Naive B cell (primary cell): ENCODE measurements at places on chromosomes 16 and 17.
A peak's percentile ranks its signal among the peaks of the same experiment; 100 is the strongest.

DNA sequence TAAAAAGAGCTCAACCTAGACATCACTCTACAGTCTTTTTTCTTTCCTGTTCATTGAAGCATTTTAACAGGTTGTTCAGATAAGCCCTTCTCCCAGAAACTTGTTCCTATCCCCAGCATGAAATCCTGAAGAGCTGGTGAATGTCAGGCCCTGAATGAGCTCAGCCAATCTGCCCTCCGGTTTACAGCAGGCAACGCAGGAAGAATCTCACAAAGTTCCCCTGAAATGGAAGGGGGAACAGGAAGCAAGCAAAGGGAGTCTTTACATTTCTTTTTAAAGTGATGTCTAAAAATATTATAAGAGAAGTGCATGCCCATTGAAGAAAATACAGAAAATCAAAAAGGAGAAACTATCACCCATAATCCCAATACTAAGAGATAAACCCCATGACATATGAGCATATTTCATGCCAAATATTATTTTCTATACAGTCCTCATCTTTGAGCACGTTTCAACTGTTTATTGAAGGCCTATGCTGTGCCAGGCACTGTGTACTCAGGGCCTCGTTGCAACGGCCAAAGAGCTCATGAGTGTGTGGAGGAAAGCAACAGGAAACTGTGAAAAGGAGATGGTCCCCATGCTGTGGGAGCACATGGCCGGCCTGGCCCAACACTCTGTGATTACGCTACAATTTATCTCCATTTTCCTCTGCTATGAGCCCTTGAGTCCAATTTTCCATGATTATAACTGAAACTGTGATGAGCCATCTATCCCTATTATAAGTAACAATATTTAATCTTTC, 5.7 kb downstream of the TK2 start:
- DNase-seq: no peak

DNA sequence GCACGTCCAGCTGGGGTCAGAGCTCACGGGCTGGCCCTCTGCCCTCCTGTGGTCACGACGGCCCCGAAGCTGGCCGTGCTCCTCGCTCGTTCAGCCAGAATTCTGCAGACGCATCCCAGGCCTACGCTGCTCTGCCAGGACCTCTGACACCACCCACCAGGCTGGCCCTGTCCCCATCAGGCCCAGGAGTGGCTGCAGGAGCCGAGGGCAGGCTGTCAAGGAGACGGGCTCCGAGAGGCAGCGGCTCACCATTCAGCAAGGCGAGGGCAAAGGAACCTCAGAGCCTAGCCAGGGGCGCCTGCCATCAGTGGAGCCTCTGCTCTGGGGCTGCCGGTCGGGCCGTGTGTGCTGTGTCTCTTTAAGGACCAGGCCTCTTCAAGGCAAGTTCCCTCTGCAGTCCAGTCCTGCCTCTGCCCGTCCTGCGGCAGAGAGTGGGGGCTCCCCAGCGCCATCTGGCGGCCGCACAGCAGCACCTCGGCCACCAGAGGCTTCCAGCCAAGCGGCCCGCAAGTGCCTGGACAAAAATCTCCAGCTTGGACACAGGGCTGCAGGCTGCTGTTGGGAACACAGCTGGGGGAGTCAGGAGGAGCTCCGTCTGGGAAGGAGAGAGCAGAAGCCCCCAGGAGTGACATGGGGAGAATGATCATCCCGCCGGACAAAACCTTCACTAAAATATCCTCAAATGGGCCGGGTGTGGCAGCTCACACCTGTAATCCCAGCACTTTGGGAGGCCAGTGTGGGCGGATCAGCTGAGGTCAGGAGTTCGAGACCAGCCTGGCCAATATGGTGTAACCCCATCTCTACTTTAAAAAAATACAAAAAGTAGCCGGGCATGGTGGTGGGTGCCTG, 7.4 kb upstream of the ABR start:
- peak; percentile 71 for DNase-seq

DNA sequence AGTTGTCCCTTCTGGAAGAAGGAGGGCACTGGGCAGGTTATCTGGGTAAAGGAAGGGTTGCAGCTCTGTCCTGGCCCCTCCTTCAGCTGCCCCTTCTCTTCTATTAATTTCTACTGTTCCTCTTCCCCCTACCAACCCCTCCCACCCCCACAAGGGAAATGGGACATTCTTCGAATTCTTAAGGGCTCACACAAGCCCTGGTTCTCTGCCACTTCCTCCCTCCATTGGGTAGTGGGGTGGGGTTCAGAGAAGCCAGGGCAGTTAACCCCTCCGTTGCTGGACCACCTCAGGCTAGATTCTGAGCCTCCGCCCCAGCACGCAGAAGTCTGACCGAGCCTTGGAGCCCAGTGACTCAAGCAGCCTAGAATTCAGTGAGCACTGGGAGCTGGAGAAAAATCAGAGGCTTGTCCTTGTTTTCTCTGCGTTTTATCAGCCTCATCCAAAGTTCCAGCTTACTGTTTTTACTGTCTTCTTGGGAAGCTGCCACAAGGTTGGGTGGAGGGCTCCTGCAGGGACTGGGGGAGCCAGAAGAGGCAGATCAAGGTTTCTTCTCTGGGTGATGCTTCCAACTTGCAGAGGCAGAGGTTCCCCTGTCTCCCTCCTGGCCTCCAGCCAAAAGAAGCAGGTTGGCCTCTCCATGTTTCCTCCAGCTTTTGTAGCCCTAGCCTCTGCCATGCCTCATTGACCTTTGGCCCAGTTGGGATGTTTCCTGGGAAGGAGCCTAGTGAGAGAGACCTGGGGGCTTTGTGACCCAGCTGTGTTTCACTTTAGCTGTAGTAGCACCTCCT, 10.2 kb downstream of the LASP1 start:
- DNase-seq: no peak

GRCh38 chr17:1478418-1478817, 14.1 kb downstream of the MYO1C start:
- DNase-seq: no peak

- DNase-seq: no peak
Observed at GRCh38 chr16:77849646-77850258, 61.4 kb downstream of the VAT1L start.

- DNase-seq: no peak
Observed at GRCh38 chr17:81148986-81149533, 16.2 kb upstream of the PVALEF start.

- no peak for DNase-seq
Observed at GRCh38 chr17:80931421-80932265, 60.0 kb upstream of the CHMP6 start.

DNA sequence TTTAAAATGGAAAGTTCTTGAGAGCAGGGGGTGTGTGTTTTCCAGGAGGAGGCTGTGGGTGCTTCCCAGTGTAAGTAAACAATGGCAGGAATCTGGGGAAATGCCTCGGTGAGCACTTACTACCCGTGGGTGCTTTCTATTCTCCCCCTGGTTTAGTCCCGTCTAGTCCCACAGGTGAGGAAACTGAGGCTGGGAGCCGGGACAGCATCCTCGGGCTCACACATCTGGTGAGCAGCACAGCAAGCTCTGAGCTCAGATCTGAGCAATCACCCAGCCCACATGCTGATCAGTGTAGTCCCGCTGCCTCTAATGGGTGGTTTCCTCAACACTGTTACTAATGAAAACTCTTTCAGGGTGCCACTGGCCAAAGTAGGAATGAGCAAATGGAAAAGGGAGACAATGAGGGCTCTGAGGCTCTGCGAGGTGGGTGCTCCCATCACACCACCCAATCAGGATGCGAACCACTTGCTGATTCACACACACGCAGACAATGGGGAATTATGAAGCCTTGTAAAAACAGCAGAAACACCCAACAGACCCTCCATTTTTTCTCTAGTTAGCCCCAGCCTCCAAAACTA, 202.6 kb downstream of the PARN start:
- DNase-seq: no peak
